ENCODE measurements at places on chromosomes 16 and 17.

GRCh38 chr16:3478242-3478925 lies 16.9 kb downstream of the C16orf90 start:
- DNase-seq = no peak

DNA sequence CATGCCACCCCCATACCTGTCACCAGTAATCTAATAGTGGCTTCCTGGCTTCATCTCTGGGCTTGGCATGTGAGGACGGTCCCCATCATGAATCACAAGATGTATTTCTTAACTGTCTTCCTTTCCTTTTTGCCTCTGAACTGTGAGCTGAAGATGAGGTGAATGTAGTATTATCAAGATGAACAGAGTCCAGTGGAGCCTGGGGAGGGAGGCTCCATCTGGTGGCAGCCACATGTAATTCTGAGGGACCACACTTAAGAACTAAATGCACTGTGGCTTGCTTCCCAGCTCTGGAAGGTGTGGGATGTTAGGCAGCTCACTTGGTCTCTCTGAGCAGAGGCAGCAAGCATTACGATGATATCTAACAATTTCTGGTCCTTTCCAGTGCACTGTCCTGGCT lies 354.9 kb upstream of the ASIC2 start:
- DNase-seq = no peak

DNA sequence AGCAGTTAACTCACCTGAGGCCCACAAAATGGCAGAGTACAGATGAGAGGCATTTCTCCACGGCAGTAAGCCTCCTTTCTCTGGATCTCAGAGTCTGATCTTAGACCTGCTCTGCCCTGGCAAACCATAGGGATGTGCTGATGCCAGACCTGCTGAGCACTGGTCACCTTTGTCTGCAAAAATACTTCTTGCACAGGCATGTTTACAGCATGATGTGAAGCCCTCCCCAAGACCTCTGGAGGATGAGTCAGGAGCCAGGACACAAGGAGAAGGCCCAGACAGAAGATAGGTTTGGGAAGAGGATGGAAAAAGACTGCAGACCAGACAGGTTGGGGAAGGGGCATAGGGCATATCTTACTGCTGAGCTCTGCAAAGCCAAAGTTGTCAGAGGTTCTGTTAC lies 426.6 kb downstream of the PMP22 start:
- DNase-seq = no peak

DNA sequence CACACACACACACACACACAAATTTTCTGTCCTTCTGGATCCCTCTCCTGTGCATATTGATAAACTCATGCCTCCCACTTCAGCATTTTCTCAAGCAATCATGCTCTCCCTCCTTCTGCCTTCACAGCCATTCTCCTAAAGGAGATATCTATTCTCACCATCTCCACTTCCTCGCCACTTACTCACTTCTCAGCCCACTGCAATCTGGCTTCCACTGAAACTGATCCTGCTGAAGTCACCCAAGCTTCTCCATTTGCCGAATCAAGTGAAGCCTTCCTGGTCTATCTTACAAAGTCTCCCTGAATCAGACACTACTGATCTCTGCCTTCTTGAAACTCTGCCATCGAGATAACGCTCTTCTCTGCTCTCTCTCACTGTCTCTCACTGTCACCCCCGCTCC lies 54.0 kb upstream of the GNAO1 start:
- no peak for DNase-seq

DNA sequence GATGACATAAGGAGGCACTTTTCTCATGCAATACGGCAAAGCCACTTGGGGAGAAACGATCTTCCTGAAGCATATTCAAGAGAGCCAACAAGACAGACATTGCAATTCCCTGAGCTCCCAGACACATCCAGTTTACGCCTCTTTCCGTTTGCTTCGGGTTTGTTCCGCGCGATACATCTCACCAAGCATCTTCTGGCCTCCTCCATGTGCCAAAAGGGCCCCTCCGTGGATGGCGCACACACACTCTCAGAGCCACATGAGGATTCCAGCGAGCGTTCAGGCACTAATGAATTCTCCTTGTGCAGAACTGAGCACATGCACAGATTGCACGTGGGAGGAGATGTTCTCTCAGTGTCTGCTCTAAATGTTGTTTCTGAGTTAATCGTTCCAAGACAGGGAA lies 146.7 kb upstream of the SHISA6 start:
- DNase-seq = no peak

- no peak for DNase-seq
Measured at GRCh38 chr17:1315409-1315808, 35.9 kb downstream of the TRARG1 start.

GRCh38 chr16:50308237-50308965 lies 42.0 kb downstream of the ADCY7 start:
- DNase-seq = no peak

All from stimulated activated effector memory CD8-positive, alpha-beta T cell treated with anti-CD3 and anti-CD28 coated beads, Interleukin-12 subunit alpha, Interleukin-12 subunit beta, amount 100 ng/mL, for 72 hours (primary cell).